Natural killer cell treated with Interleukin-12 subunit alpha and Interleukin-12 subunit beta and Interleukin-15 and Interleukin-18, amount 100 ng/mL, for 72 hours (primary cell): ENCODE measurements at places on chromosomes 5 and 9. TPM values are rescaled to one million over a fixed set of nuclear protein-coding genes. Genes with fewer than 3 reads are reported as not detected.
A peak's percentile ranks its signal among the peaks of the same experiment; 100 is the strongest.

Gene PARP8
- 62.5 TPM for total RNA-seq

Gene NTNG2
- total RNA-seq: 8.3 TPM

Gene ELP1
- total RNA-seq: 28.1 TPM

Gene TICAM2
- 11.1 TPM for total RNA-seq

Gene HRCT1
- total RNA-seq: not detected

- no peak overlapping the region for H3K27ac ChIP-seq
- H3K27me3 ChIP-seq: peaks cover 5% of the 10 kb centered on the region
- H3K4me3 ChIP-seq: no peak overlapping the region
- peaks cover 21% of the 10 kb centered on the region for H3K4me1 ChIP-seq
These were observed 97.5 kb upstream of the SSBP2 start for GRCh38 chr5:81848362-81848880.

DNA sequence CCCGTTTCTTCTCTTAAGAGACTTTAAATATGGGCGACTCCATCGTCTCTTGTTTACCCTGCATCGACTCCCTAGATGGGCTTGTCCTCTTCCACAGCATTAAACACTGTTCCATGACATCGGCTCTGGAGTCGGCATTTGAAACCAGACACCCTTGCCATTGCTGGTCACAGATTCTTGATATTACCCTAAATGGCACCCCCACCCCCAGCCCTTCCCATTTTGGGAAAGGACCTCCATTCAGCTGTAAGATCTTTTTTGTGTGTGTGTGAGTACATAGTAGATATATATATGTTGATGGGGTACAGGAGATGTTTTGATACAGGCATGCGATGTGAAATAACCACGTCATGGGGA, 51.1 kb upstream of the SH3PXD2B start:
- H3K4me1 ChIP-seq: no peaks in the 10 kb centered on the region
- no peak overlapping the region for H3K4me3 ChIP-seq
- H3K27ac ChIP-seq: no peak overlapping the region
- no peak for DNase-seq
- no peaks in the 10 kb centered on the region for H3K36me3 ChIP-seq

GRCh38 chr9:116193636-116194035, 40.0 kb downstream of the PAPPA start:
- no peaks in the 10 kb centered on the region for H3K27me3 ChIP-seq
- DNase-seq: no peak
- no peaks in the 10 kb centered on the region for H3K36me3 ChIP-seq
- H3K4me3 ChIP-seq: no peak overlapping the region

DNA sequence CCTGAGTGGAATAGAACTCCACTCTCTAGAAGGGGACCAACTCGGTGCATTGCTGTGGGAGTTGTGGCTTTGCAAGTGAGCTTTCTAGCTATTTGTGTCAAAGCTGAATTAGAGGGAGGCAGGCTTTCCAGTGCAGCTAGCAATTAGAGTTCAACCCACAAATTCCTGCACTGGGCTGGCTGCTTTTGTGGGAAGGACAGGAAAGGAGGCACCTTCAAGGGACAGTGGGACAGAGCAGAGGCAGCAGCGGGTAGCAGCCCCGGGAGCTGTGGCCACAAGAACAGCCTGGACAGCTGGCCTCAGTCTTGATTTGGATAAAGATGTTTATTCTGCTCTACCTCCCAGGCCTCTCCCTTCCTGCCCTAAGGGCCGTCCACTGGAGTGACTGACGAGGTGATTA, 83.7 kb upstream of the SLIT3 start:
- no peak overlapping the region for H3K27ac ChIP-seq
- no peaks in the 10 kb centered on the region for H3K36me3 ChIP-seq
- no peak for DNase-seq
- no peak overlapping the region for H3K4me3 ChIP-seq

GRCh38 chr5:54725391-54726280, 208.1 kb downstream of the SNX18 start:
- H3K27me3 ChIP-seq: peaks cover 6% of the 10 kb centered on the region
- no peaks in the 10 kb centered on the region for H3K36me3 ChIP-seq
- H3K27ac ChIP-seq: no peak overlapping the region
- DNase-seq: no peak
- H3K4me1 ChIP-seq: peaks cover 4% of the 10 kb centered on the region
- no peak overlapping the region for H3K4me3 ChIP-seq

GRCh38 chr9:16625811-16626210, 244.7 kb downstream of the BNC2 start:
- H3K27ac ChIP-seq: no peak overlapping the region
- H3K4me3 ChIP-seq: no peak overlapping the region
- H3K4me1 ChIP-seq: peaks cover 15% of the 10 kb centered on the region
- no peaks in the 10 kb centered on the region for H3K36me3 ChIP-seq
- no peak for DNase-seq

- H3K27ac ChIP-seq: no peak overlapping the region
- H3K36me3 ChIP-seq: no peaks in the 10 kb centered on the region
- peaks cover 24% of the 10 kb centered on the region for H3K4me1 ChIP-seq
These were observed 14.4 kb upstream of the ZNF131 start for GRCh38 chr5:43106290-43106638.

GRCh38 chr9:14343261-14344031, 29.5 kb upstream of the NFIB start:
- H3K4me3 ChIP-seq: no peak overlapping the region
- H3K27me3 ChIP-seq: peaks cover 31% of the 10 kb centered on the region
- no peaks in the 10 kb centered on the region for H3K36me3 ChIP-seq
- H3K27ac ChIP-seq: no peak overlapping the region

DNA sequence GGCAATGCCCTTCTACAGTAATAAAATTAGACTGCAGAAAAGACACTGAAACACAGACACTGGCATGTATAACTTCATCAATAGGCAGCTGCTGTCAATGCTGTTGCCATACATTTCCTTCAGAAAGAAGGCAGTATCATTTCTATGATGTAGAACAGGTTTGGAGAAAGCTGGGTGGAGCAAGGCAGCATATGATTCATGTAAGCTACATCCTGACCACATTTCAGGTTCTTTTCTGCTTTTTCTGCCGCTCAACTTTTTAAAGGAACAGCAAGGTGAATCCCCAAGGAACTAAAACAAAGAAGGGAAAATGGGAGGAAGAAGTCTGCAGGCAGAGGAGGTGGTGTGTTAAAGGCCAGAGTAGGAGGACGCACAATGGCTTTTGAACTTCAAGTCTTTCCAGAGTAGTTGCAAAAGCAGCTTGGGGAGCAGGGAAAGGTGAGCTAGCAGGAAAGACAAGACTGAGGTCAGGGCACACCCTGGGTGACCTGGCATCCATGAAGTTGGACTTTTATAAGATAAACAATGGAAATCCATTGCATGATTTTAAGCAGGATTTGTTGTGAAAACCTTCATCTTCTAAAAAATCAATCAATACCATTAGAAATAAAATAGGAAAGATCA, 142.1 kb downstream of the MED10 start:
- no peaks in the 10 kb centered on the region for H3K36me3 ChIP-seq
- H3K4me1 ChIP-seq: no peaks in the 10 kb centered on the region
- no peak overlapping the region for H3K4me3 ChIP-seq
- H3K27ac ChIP-seq: no peak overlapping the region
- DNase-seq: no peak
- H3K27me3 ChIP-seq: peaks cover 5% of the 10 kb centered on the region

- no peak overlapping the region for H3K27ac ChIP-seq
- H3K4me1 ChIP-seq: no peaks in the 10 kb centered on the region
- no peaks in the 10 kb centered on the region for H3K27me3 ChIP-seq
These were observed 272.5 kb downstream of the GADD45G start for GRCh38 chr9:89877051-89878002.

- H3K27ac ChIP-seq: no peak overlapping the region
- H3K36me3 ChIP-seq: no peaks in the 10 kb centered on the region
- DNase-seq: no peak
- no peaks in the 10 kb centered on the region for H3K4me1 ChIP-seq
- no peak overlapping the region for H3K4me3 ChIP-seq
These were observed 278.0 kb downstream of the ADAMTS6 start for GRCh38 chr5:65203746-65204145.

GRCh38 chr9:119086590-119086989, 282.6 kb downstream of the BRINP1 start:
- DNase-seq: no peak
- H3K4me3 ChIP-seq: no peak overlapping the region
- H3K36me3 ChIP-seq: peaks cover 5% of the 10 kb centered on the region
- H3K27me3 ChIP-seq: no peaks in the 10 kb centered on the region

DNA sequence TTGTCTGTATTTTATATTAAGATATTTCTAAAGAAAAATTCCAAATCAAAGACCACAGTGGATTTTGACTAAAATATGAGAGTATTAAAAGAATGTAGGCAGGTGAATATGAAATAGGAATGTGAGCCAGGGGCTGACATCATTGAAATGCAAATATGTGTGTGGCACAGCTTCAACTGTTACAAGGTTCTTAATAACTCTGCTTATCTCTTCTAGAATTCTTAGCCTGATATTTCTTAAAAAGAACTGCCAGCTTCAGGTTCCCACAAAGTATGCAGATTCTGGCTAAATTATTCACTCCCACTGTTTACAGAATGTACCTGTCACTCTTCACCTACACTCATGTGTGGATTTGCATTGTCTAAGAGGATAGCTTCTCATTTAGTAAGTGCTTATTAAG, 274.4 kb downstream of the DIRAS2 start:
- H3K27me3 ChIP-seq: peaks cover 46% of the 10 kb centered on the region
- H3K36me3 ChIP-seq: no peaks in the 10 kb centered on the region
- DNase-seq: no peak
- H3K27ac ChIP-seq: no peak overlapping the region

GRCh38 chr9:79592726-79593493, 21.1 kb downstream of the TLE4 start:
- H3K36me3 ChIP-seq: peaks cover 5% of the 10 kb centered on the region
- H3K4me3 ChIP-seq: peak overlapping the region; percentile 46
- DNase-seq: no peak
- H3K4me1 ChIP-seq: peaks cover 56% of the 10 kb centered on the region
- H3K27ac ChIP-seq: peak overlapping the region; percentile 65

DNA sequence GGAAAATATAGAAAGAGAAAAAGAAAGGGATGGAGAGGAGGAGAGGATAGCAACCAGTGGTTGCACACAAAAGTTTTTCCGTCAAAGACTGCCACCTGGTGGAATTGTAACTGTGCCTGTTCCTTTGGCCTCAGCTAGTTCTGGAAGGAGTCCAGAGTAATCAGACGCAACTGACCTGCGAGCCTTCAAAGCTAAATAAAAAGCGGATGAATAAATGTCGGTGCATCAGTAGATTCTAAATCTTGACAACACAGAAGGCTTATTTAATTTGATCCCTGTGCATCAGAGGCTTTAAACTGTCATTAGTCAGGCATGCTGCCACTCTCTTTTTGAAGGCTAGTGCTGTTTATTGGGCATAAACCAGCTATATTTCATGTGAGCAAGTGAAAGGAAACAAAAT, 132.9 kb upstream of the ACO1 start:
- DNase-seq: no peak
- no peak overlapping the region for H3K27ac ChIP-seq
- H3K4me1 ChIP-seq: no peaks in the 10 kb centered on the region
- H3K4me3 ChIP-seq: no peak overlapping the region
- no peaks in the 10 kb centered on the region for H3K27me3 ChIP-seq

- no peak overlapping the region for H3K27ac ChIP-seq
- H3K36me3 ChIP-seq: no peaks in the 10 kb centered on the region
- no peak overlapping the region for H3K4me3 ChIP-seq
- H3K27me3 ChIP-seq: no peaks in the 10 kb centered on the region
- no peaks in the 10 kb centered on the region for H3K4me1 ChIP-seq
- no peak for DNase-seq
These were observed 624.1 kb downstream of the ISL1 start for GRCh38 chr5:52007230-52007858.
